ENCODE measurements at places on chromosomes 5 and 9.

GRCh38 chr5:171980792-171981191, 25.6 kb downstream of the FBXW11 start:
- DNase-seq = no peak

DNA sequence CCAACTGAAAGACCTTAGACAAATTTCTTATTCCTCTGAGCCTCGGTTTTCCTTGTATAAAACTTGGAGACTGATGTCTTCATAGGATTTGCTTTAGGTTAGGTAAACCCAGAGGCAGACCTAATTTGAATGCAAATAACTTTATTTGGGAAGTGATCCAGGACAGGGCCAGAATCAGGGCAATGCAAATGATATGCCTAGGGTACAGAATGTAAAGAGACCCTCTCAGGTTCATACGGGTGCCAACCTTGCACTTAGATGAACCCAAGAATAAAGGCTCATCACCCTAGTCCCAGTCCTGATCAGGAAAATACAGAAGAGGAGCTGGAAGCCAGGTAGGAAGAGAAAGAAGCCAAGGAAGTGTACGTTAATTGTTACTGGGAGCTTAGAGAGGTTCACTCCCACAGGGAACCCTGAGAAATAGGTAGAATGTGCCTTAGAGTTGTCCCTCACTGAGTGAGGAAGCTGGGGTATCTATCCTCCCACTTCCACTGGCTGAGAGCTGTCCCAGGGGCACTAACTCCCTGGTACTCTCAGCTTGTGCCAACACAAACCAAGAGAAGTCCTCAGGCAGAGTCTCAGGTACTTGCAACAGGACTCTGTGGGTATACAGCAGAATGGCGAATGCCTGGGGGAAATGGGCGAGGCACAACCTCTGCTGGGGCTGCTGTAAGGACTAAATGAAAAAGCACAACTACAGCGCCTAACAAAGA, 3.1 kb upstream of the HK3 start:
- DNase-seq = no peak

GRCh38 chr5:31731016-31731415, 92.1 kb downstream of the PDZD2 start:
- no peak for DNase-seq

GRCh38 chr5:106392766-106393165, 1278.0 kb downstream of the EFNA5 start:
- DNase-seq = no peak

GRCh38 chr5:175689147-175689991, 31.5 kb downstream of the HRH2 start:
- DNase-seq = no peak

DNA sequence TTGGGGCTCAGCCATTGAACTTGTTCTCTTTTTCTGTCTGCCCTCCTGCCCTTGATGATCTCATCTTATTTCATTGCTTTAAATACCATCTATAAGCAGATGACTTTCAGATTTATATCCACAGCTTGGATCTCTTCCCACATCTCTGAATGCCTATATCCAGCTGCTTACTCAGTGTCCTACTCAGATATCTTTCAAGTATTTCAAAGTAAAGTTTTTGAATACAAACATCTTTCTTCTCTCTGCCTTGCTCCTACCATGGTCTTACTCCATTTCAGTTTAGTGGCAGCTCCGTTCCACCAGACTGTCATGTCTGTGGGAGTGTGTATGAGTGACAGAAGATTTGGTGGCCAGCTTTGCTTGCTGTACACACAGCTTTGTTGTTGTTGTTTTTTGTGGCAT, 59.7 kb downstream of the ERBIN start:
- DNase-seq = no peak

DNA sequence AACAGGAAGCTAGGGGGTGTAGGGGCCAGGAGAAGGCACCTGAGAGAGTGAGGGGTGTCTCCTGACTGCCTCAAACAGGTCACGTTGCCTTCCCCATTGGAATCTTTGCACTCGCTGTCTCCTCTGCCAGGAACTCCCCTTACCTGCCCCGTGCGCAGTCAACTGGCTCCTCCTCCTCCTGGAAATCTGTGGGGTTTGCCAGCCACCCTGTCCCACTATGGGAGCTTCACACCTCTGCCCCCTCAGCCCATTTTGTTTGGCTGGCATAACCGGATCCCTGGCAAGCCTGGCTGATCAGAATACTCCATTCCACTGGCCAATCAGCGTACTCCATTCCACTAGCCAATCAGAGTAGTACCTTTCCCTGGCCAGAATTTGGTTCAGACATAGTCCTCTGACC, 10.4 kb upstream of the SLC34A1 start:
- no peak for DNase-seq

DNA sequence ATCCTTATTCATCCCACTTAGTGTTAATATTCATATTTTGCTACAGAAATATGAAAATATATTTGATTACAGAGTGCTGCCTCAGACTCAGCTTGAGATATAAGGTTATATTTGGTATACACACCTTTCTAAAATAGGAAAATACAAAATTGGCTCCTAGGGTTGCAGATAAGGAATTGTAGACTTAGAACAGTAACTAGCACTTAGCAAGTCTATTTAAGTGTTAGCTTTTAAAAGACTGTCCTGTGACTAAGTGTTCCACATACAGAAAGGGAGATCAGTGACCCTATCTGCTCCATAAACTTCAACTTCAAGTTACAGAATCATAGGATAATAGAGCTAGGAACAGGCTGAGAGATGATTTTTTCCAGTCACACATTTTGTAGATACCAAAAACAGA, 607.0 kb downstream of the ZNF608 start:
- no peak for DNase-seq

DNA sequence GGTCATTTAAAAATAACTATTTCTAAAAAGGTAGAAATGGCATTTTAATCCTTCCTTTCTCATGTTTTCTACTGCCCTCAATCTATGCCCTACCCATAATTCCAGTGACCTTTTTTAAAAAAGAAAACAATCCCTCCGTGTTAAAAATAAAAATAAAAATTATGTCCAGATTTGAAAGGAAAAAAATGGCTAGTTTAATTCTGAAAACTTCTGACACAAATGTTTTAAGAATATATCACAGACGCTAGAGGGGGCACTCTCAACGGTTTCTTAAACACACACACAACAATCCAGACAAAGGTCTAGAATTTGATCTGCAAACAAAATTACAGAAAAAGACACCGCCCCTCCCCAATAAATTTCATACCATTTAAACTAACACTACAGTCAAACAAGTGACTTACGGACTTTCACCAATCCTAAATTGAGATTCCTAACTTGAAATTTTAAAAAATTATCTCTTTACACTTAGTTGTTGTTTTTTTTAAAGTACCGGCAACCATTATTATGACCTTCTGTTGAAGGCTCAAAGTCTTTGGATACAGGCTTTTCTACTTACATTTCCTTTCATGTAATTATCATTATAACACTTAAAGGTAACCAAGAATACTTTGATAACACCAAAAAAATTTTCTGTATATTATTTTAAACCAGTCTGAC, 38.2 kb downstream of the CLINT1 start:
- DNase-seq = no peak

Data from stimulated activated CD8-positive, alpha-beta memory T cell treated with anti-CD3 and anti-CD28 coated beads, Interleukin-4, amount 100 ng/mL, for 4 hours (primary cell).